ENCODE measurements at places on chromosomes 6 and 20.

GRCh38 chr20:2476742-2477615, 6.4 kb upstream of the SNRPB start:
- no peak for DNase-seq

DNA sequence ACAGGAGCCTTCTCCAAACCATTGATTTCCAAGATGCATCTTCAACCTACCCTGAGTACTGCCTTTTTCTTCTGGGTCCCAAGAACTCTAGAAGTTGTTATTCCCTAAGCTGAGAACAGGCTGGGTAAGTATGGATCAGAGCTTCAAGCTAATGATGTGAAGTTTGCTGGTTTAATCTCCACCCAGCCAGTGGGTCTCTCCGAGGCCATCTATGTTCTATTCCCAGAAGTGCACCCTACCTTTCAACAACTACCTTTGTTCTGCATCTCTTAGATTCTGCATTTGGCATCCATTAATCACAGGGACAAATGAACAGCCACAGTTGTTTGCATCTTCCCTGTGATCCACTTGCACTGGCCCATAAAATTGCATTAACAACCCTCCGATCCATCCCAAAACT, 246.2 kb downstream of the HIVEP2 start:
- DNase-seq, result no peak

DNA sequence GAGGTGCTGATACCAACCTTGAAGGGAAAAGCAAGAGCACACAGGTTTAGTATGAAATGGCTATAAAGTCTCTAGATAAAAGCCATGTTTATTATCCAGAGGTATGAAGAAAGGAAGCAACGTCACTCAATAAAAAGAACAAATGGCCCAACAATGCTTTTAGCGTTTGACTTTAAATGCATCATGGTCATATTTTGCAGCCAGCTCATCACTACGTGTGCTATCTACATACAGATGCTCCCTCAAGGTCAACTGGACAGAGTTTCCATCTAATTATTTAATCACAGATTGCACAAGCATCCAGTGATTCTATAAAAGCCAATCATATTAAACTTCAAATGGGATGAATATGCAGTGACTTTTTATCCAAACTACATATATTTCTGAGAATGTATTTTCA, 127.6 kb upstream of the SYNDIG1 start:
- no peak for DNase-seq

- peak; percentile 62 for DNase-seq
These were observed 89.8 kb downstream of the MYB start for GRCh38 chr6:135270676-135271536.

DNA sequence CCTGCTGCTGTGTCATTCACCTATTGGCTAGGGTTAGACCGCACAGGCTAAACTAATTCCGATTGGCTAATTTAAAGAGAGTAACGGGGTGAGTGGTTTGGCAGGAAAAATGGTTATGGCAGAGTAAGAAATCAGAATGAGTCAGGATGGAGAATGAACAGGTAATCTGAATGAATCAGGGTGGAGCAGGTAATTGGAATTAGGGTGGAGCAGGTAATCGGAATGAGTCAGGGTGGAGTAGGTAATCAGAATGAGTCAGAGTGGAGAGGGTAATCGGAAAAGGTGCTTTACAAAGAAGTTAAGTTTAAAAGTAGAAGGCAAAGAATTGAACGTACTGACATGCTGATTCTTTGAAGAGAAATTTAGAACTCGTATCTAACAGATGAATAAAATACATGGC, 11.7 kb downstream of the SLC35A1 start:
- no peak for DNase-seq

GRCh38 chr6:148306286-148306685, 36.4 kb upstream of the SASH1 start:
- DNase-seq, result no peak

DNA sequence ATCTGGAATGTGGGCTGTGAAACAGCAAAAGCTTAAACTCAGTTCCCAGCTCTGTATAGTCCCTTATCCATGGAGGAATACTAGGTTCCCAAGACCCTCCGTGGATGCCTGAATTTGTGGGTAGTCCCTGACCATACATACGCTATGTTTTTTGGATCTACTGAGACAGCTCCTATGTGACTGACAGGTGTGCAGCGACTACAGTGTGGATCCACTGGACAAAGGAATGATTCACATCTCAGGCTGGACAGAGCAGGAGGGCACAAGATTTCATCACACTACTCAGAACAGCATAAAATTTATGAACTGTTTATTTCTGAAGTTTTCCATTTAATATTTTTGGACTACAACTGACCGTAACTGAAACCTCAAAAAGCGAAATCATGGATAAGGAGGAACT, 125.3 kb downstream of the MAP7 start:
- DNase-seq, result no peak

- DNase-seq, result no peak
These were observed 5.8 kb upstream of the ZSCAN23 start for GRCh38 chr6:28449056-28449455.

- DNase-seq, result no peak
These were observed 167.8 kb upstream of the RUNX2 start for GRCh38 chr6:45160305-45160704.

DNA sequence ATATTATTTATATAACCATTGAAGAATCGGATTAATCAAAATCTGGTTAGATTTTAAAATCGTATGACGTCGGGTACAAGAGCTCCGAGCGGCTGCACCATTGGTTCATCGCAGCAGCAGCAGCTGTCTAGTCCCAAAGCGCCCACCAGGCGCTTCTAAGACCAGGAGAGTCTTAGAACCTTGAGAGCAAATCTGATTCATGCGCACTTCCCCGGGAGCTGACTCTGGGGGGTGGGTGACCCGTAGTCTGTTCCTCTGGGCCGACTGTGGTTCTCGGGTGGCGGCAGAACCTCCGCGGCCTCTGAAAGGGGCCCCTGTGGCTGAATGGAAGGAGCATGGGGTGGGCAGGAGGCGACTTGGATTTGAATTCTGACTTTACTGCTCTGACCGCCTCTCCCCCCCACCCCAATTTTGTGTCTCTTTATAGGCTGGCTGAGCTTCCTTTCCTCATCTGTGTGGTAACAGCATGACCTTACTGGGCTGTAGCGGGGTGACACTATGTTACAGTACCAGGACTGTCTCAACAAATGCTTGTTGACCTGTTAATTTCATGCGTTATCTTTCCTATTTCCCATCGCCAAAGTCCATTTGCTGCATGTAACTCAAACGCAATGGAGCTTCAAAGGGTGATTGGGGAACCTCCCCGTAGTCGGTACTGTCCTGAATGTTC, 119.7 kb downstream of the RTN4IP1 start:
- no peak for DNase-seq

DNA sequence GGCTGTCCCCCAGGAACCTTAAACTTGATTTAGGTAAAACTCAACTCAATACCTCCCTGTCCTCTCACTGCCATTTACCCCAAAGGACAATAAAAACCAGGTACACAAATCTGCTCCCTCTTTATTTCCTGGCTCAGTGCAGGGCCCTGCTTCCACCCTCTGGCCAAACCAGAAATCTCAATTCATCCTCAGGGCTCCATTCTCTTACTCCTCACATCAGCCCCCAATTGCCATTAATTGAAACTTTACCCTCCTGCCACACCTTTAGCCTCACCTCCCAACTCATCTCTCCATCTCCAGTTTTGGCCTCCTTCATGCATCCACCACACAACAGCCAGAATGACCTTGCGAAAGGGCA, 10.5 kb downstream of the ZBTB2 start:
- DNase-seq, result no peak

Measured in NCI-H2107 (cell line).